ENCODE measurements at places on chromosomes 7 and 10.

DNA sequence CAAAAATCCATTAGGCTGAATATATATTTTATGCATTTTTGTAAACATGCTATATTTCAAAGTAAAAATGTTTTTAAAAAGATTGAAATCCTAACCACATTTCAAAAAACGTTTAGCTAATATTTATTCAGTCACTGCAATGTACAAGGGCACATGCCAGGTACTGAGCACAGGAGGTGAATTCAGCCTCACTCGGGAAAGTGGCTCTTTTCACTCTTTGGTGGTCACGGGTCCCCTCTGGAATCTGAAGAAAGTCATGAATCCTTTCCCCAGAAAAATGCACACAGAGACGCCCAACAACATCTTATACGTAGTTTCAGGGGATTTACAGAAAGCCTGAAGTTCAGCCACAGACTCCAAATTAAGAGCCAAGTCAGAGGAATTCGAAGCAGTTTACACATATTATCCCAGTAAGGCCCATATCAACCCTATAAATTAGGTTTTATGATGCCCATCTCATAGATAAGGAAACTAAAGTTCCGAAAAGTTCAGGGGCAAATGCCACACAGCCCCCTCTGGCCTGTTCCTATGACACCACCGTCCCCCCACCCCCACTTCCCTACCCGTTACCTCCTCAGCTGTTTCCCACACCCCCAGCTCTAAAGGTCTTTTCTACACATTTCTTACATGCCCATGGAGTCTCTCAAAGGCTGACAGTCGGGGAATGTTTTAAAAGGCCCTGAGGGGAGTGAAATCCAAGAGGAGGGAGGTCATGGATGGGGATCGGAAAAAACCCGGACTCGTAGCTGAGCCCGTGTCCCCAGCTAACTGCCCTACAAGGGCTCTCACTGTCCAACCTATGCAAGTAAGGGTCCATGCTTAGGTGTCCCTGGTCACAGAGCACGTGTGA lies 9.6 kb upstream of the SVOPL start:
- no peak for DNase-seq

DNA sequence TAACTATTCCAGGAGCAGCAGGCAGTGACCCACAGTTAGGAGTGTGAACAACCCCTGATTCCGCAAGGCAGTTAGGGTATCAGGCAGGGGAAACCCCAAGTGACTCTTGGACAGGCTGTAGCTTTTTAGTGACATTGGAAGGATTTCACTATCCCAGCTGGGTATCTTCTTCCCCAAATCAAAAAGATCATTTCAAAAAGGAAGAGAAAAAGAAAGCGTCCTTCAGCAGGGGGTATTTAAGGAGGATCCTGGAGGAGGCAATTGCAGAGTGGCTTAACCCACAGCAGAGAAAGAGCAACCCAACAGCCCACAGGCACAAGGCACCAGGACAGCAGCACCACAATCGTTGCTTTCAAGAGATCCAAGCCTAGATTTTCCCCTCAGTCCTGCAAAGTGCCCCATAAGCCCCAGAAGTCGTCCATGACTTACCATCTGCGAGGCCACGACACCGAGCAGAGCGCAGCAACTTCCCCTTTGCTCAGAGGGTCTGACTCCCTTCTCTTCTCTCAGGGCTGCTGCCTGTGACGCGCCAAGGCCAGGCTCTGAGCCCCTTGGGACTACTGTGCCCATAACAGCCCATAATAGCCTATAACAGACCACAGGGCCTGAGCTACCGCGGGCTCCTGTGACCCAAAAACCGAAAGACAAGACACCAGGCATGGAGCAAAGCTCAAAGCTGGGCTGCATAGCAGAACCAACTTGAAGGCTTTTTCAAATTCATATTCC lies 19.8 kb downstream of the PIK3AP1 start:
- no peak for DNase-seq

DNA sequence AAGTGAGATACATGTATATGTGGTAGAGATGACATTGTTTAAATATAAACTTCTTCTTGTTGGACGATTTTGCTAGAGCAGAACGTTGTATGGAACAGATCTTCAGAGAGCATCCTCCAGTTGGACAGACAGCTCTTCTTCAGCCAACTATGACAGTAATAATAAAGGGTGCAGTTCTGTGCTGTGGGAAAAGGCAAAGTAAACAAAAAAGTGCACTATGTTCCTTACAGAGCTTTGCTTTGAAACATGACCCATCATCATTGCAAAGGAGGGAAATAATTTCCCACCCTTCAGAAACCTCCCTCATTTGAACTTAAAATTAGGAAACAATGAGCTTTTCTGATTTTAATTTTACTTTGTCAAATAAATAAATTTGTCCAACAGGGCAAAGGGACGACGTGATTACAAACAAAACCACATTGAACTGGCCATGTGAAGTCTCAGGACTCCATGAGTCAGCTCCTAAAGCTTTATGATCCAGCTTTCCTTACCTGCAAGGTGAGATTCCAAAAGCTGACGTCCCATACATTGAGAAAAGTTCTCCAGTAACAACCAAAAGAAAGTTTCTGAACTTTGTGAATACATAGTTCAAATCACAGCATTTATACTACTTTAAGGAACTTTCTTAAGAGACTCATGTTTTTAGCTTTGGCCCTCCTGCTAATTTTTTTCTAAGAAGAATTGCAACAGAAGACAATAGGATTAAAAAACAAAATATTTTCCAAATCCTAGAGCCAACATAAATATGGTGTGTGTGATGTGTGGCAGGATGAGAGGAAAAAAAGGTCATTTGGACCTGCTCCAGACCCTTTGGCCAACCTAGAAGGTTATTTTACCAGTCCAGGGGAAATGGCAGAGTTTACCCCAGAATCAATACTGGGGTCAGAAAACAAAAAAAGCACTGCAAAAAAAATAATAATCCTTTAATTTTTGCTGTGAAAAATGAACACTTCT lies 565.4 kb upstream of the NRP1 start:
- no peak for DNase-seq

DNA sequence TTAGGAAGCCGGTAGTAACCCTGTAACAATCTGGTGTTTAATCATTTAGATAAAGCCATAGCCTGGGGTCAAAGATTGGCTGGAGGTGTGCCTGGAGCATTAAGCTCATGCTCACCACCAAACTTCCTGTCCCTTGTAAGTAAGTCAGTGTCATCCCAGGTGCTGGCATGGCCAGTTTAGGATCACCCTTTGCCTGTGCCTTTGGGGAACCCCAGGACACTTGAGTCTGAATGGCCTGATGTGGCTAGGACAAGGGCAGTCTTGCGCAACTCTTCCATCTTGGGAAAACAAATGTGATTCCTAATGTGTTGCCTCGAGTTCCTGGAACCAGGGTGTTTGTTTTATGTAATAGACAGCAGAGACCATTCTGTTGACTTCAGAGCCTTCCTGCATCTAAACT lies 154.8 kb downstream of the GRK5 start:
- DNase-seq, result no peak

DNA sequence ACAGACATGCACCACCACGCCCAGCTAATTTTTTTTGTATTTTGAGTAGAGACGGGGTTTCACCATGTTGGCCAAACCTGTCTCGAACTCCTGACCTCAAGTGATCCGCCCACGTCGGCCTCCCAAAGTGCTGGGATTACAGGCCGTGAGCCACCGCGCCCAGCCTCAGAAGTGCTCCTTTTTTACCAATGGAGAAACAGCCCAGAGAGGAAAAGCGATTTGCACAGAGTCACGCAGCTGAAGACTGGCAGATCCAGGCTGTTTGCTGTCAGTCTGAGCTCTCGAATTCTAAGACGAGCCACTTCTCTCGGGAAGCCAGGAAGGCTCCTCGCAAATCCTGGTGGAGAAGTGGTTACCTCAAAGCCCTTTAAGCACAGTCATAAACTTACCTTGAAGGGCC lies 57.4 kb upstream of the SDK1 start:
- DNase-seq, result no peak

DNA sequence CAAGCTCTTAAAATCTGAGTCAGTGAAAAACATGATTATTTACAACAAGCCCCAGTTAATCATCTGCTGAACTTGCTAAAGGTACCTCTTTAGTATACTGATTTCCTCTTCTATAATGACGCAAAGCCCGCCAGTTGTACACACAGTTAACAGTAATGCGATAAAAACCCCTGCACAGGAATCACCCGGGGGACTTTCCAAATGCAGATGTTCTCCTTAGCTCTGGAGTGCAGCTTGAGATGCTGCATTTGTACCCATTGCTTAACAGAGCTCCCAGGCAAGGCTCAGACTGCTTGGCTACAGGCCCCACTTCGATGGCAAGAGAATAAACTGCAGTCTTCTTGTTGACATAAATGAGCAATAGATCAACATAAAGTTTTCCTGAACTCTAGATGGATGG lies 279.6 kb upstream of the HGF start:
- DNase-seq, result no peak

DNA sequence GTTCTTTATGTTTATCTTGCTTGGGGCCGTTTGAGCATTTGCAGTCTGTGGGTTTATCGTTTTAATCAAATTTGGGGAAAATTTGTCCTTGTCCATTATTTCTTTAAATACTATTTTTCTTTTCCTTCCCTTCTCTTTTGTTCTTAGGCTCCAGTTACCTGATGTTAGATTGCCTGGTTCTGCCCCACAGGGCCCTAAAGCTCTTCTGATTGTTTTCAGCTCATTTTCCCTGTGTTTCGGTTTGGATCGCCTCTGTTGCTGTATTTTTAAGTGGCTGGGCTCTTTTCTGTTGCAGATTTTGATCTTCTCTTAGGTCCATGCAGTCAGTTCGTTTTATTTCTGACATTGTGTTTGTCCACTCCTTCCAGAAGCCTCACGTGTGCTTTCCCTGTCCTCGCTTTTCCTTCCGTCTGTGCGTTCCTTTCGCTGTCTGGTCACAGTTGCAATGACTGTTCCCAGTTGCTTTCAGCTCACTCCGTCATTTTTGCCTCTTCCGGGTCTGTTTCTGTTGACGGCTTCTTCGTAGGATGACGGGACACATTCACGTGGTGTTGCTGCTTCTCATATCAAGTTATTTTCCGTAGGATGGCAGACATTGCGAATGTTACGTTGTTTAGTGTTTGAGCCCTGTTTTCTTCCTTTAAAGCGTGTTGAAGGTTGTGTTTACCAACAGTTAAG lies 111.4 kb downstream of the INPP5A start:
- DNase-seq, result no peak

GRCh38 chr7:138097064-138097741 lies 20.9 kb downstream of the AKR1D1 start:
- no peak for DNase-seq

Measured in activated CD8-positive, alpha-beta memory T cell treated with anti-CD3 and anti-CD28 coated beads for 1 hour (primary cell).